ENCODE measurements at places on chromosomes 3 and 15.

- DNase-seq, result no peak
Measured at GRCh38 chr3:152583963-152584362, 251.0 kb upstream of the P2RY1 start.

DNA sequence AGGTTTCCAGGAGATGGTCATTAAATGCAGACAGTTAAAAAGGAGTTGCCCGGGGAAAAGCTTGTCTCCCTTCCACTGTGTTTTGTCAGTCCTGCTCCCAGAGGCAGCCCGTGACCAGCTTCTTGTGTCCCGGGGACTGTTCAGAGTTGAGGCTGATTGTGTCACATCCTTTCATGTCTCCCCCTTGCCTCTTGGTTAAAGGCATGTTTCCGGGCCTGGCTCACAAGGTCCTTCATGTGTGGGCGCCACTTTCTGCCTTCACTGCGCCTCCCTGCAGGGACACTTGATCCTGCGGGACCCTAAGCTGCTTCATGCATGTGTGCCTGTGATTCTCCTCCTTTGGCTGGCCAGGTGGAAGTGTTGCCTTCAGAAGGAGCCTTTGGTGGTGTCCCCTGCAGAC is 9.2 kb downstream of the CHCHD6 start:
- DNase-seq, result no peak

DNA sequence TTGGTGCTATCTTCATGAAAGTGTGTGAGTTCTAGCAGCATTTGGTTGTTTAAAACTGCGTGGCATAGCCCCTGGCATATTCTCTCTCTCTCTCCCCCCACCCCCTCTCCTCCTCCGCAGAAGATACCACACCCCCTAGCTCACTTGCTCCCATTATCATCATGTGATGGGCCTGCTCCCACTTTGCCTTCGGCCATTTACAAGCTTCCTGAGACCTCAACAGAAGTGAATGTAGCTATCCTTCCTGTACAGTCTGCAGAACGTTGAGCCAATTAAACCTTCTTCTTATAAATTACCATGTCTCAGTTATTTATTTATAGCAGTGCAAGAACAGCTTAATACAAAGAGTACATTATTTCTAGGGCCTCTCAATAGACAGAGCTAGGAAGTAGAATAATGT is 1032.5 kb upstream of the CADM2 start:
- no peak for DNase-seq

GRCh38 chr15:81003097-81003350 is 2.3 kb downstream of the TLNRD1 start:
- DNase-seq, result no peak

DNA sequence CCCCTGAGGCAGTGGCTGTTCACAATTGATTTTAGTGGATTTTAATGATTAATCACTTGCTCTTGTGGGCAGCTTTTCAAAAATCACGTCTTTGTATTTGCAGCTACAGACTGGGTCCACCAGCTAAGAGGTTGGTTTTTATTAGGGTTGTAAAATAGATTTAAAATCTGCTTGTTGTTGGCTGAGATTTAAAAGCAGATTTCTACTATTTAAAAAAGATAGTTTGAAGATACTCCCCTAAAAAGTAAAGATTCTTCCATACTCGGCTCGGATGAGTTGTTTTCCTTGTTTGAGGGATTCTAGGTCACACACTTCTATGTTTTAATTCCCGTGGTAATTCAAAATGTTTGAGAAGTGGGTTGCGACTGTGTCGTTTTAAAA is 1.7 kb downstream of the KLHL24 start:
- DNase-seq, result no peak

DNA sequence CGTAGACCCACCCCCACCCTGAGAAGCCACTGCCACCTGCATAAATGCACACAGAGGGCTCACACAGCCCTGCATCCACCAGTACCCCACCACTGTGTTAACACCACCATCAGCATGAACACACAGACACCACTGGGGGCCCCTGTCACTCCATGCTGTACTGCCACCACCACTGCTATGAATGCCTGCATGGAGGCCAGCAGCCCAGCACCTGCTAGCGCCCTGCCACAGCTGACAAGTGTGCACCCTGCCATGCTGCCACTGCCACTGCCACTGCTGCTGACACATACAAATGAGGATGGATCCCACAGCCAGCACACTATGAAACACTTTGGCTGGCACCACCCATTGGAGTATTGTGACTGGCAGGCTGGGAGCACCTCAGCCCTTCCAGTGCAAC is 361.0 kb downstream of the TAFA4 start:
- DNase-seq, result no peak

DNA sequence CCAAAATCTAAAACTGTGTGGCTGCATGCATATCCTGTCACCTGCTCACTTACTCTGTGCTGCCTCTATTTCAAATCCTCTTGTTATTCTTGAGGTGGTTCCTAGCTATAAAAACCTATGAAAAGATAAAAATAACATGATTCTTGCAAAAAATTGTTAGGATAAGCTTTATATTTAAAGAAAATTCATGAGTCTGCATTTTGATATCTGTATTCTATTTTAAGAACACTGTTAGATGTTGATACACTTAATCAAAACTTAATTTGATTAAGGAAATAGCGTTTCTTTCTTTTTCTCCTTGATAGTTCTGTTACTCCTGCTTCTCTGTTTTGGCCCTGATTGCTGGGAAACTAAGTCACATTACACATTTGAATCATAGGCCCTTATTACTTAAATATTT is 22.5 kb downstream of the STT3B start:
- no peak for DNase-seq

DNA sequence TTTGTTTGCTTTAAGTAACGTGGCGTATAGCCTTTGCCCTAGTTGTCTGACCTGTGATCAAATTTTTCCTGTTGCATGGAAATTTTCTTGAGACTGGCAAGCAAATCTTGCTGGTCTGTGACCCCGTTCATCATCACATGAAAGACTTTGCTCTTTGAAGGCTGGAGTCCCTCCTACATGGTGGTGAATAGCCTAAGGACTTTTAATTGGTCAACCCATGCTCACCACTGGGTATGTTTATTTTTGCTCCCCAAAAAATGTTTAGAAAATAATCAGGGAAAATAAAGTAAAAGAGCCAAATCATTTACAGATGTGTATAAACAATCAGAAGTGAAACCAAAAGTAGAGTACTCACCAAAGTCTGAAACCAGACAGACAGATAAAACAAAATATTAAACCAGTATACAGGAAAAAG is 1075.3 kb upstream of the ALCAM start:
- DNase-seq, result no peak

DNA sequence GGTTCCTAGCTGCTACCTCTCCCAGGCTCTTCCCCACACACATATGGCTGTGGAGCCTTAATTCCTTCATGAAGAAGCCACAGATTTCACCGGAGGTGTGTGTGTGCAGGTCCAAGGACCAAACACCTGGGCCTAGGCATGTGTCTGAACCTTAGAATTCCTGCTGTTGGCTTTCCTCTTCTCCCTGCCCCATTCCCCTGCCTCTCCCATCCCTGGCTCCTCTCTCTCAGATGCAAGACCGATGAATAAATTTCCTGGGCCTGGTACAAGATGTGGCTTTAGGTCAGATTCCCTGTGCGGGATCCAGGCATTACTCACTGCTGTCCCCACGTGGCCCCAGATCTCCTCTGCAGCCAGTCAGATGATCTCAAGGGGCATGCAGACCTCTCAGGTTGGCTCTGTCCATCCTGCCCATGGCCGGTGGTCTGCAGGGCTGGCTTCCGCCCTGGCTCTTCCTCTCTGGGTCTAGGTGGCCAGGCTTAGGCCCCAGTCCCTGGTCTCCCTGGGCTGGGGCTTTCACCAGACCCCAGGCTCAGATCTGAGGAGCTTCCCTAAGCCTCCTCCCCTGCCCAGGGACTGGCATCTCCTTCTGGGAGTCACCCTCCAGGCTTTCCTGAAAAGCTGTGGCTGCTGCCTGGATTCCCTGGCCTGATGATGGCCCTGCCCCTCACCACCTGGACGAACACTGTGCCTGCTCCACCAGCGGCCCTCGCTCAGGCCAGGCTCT is 20.5 kb downstream of the CCR9 start:
- DNase-seq, result peak; percentile 28

DNA sequence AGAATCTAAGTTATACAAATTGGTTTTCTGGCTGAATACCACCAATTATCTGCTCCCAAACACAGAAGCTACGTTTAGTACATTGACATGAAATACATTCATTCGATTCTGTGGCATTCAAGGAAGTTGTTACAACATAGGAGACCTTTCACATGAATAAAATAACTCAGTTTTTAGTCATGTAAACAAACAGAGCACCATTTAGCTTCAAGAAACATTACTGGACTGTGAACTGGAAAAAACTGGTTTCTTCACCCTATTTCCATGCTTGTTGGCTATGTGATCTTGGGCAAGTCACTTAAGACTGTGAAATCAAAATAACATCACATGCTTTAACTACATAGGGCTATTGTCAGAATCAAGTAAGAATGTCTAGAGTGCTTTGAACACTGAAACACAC is 46.2 kb downstream of the NRG4 start:
- DNase-seq, result no peak

DNA sequence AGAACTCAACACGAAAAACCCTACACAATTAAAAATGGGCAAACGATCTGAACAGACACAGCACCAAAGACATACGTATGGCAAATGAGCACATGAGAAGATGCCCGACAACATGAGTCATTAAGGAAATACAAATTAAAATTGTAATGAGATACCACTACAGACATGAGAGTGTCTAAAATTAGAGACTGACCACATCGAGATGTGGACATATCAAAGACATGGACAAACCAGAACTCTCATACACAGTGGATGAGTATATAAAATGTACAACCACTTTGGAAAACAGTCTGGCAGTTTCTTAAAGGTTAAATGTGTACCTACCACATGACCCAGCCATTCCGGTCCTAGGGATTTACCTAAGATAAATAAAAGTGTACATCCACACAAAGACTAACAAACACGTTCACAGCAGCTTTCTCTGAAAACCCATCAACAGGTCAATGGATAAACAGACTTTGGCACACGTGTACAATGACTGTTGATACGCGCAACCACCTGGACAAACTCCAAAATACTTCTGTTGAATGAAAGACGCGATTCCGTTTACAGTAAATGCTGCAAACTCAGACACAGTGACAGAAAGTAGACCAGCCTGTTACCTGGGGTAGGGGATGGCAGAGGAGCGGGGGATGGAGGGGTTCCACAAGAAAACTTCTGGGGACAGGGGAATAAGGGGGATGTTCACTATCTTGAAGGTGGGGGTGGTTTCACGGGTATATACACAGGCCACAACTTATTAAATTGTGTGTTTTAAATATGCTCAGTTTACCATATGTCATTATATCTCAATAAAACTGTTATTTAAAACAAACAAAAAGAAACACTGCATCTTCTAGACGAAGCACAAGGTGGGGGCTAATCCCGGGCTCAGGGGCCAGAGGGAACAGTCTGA is 2.1 kb downstream of the TNK2 start:
- DNase-seq, result no peak

DNA sequence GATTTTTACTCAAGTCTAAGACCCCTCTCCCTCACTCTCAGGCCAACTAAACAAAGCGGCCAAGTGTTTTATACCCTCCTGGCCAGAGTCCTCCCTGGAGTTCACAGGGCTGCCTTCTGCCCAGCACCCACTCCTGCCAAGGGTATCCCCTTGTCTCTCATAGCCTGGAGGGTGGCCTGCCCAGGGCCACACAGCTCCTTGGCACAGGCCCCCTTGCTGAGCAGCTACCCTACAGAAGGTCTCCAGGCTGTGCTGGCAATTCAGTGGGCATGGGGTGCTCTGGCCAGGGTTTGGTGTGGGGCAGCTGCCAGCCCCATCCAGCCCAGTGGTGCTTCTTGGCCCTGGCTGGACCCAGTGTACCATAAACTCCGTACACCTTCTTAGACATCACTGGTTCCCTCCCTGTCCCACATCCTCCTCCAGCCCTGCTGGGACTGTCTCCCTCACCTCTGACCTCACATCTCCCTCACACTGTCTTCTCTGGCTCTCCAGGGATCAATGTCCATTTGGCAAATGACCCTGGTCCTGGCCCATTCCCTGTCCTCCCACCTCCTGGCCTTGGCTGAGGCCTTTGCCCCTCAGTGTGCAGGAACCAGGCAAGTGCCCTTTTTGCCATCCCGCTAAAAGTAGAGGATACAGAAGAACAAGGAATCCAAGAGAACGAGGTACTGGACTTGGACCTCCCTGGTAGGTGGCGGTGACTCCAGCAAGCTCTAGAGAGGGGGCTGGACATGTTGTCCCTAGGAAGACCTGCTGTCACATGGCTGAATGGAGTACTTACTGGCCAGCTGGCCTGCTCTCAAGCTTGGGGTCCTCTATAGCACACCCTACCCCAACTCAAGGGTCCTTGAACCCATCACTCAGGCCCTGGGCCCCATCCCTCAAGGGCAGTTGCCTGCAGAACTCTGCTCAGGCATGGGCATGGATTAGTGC is 50.0 kb upstream of the TRPM1 start:
- no peak for DNase-seq
